Activated CD8-positive, alpha-beta T cell treated with anti-CD3 and anti-CD28 coated beads for 36 hours (primary cell): ENCODE measurements at places on chromosomes 11 and 22. TPM values are rescaled to one million over a fixed set of nuclear protein-coding genes. Genes with fewer than 3 reads are reported as not detected.
A peak's percentile ranks its signal among the peaks of the same experiment; 100 is the strongest.

DNA sequence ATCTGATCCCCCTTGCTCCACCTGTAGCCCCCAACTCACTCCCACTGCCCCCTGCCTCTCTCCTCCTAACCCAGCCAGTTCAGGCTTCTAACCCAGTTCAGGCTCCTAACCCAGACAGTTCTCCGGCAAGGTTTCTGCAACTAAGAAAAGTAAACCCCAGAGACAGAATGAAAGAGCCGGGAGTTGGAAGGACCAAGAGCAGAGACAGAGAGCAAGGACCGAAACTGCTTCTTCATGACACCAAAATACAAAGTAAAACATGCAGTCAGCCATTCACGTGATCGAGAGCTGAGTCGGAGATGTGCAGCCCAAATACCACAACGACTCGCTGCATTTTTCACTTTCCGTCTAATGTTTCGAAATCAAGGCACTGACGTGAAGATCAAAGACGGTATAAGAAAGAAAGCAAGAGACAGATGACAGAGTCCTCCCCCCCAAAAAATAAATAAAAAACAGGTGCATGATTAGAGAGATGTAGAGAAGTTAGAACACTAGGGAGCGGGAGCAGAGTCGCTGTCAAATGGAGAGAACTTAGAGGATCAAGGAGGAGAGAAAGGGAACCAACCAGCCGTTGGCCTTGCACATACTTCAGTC lies 884 bp downstream of the IL10RA start:
- peak; percentile 89 for DNase-seq

The FAT3 gene
- total RNA-seq: not detected

DNA sequence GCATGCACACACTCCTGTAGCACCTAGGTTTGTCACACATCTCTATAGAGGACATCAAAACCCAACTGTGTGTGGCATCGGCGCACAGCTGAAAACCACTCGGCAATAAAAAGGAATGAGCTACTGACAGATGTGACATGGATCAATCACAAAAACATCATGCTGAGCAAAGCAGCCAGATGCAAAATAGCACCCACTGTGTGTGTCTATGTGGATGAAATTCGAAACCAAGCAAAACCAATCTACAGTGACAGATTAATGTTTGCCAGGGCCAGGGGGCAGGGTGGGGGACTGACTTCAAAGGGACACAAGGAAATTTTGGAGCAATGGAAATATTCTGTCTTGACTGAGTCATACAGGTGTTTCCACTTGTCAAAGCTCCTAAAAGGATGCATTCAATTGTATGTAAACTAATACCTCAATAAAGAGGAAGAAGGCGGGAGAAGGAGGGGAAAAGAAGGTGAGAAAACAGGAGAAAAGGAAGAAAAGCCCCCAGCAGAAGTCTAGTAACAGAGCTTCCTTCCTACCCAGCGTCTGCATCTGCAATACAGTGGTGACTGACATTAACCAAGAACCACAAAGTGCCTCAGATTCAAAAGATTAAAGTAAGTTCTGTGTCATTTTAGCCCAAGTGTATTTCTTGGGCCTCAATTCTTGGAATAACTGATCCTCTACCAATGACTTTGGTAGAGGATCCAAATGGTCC lies 49.8 kb downstream of the PACSIN2 start:
- DNase-seq: peak; percentile 72

The C11orf87 gene
- not detected for total RNA-seq

DNA sequence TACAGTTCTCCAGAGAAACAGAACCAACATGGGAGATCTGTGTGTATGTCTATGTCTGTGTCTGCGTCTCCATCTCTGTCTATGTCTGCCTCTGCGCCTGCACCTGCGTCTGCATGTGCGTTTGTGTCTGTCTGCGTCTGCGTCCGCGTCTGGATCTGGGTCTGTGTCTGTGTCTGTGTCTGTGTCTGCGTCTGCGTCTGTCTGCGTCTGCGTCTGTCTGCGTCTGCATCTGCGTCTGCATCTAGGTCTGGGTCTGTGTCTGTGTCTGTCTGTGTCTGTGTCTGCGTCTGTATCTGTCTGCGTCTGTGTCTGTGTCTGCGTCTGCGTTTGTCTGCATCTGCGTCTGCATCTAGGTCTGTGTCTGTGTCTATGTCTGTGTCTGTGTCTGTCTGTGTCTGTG lies 88.4 kb upstream of the SLC22A12 start:
- no peak for DNase-seq

DNA sequence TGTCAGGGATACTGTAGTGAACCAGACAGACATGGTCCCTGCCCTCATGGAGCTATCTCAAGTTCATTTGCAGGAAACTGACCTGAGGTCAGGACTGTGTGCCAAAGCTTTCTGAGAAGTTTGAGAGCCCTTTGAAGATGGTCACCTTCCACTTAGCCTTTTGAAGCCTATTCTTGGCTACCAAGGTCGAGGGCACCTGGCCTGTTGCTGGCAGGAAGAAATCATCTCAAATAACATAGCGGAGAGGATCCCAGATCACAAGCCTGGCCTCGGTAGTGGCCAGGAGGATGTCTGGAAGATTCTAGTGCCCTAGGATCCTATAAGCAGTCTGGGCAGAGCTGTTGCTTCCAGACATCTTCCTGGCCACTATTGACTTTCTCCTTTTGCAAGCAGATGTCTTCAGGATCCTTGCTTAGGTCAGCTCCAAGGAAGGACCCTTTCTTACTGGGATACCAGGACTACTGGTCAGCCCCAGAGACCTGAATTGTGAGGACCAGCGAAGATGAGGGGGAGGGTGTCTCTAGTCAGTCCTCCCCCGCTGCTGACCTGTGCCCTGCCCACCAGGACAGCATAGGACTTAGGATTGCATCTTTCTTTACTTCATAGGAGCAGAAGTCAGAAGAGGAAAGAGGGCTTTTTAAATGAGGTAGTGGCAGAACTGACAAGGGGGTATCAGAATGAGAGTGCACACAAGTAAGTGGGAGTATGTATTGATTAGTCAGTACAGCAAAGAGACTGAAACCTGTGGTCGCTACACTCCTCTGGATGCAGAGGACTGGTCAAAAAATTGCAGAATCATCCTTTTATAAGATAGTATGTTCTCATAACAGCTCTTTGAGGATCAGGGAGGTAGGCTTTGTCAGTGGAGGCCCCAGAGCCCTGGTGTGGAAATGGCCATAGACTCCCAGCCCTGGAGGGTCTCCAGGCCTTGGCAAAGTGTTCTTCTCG lies 94.8 kb downstream of the TEAD1 start:
- DNase-seq: peak; percentile 4

GRCh38 chr11:8314916-8315315 lies 51.2 kb upstream of the LMO1 start:
- DNase-seq: no peak

The CECR2 gene
- total RNA-seq: 0.16 TPM

The SEPTIN3 gene
- 0.20 TPM for total RNA-seq

The GSTT2 gene
- not detected for total RNA-seq

The LRRC10B gene
- not detected for total RNA-seq

GRCh38 chr11:86035164-86035563 lies 33.7 kb downstream of the PICALM start:
- DNase-seq: no peak

GRCh38 chr11:9066433-9066925 lies 24.9 kb downstream of the SCUBE2 start:
- DNase-seq: no peak

DNA sequence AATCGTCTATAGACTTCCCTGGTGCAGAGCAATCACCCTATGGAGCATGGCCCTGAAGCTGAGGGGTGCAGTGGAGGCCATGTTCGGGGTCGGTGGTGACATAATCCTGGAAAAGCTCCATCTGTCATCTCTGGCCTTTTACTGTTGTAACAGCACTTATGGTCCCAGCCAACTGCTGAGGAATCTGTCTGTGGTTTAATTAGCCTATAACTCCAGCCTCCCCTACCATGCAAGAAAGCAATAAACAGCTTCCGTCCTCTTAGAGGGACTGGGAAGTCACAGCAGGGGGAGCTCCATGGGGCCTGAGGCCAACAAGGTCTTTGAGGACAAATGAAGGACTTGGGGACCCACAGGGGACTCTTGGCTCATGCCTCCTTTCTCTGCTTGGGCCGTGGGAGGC lies 159.1 kb upstream of the NECTIN1 start:
- no peak for DNase-seq

DNA sequence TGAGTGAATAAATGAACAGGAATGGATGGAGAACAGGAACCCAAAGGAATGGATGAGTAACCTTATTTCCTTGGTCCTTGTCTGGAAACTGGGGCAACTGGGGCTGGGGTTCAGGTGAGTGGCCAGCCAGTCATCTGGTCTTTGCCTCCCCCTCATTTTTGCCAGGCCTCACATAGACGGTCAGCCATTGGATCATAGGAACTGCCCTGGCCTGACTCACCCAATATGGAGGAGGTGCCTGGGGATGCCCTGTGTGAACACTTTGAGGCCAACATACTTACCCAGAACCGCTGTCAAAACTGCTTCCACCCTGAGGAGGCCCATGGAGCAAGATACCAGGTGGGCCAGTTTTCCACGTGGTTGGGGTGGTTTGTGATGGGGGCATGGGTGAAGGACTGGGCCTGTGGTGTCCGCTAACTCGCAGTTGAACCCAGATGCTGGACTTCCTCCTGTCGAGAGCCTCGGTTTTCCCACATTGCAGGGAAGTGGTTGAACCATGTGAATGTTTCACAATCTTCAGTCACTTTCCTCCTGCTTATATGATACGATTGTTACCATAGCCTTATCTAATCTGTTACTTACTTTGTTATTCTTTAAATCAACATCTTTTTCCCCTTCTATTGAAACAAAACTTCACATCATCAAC lies 4.4 kb downstream of the TRIOBP start:
- no peak for DNase-seq

The CDKN1C gene
- 1.6 TPM for total RNA-seq

The DCHS1 gene
- total RNA-seq: 1.6 TPM

DNA sequence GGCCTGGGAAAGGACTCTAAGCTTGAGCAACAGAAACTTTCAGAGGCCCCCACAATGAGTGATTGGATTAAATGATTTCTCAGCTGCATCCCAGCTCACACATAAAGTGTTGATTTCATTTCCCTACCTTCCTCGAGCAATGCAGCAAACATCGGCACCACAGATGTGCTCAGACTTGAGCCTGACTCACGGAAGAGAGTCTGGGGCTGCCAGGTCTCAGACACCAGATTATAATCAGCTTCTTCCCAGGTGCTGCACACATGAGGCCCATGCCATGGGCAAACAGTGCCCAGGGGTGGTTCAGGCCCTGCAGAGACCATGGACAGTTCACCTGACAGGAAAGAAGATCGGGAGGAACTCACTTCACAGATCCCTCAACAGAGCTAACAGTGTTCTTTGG lies 226.6 kb upstream of the TENM4 start:
- DNase-seq: no peak

The LRRC56 gene
- 0.67 TPM for total RNA-seq

GRCh38 chr22:41996826-41997225 lies 1.8 kb upstream of the WBP2NL start:
- no peak for DNase-seq

The AMPD3 gene
- total RNA-seq: 31.1 TPM

The GPR83 gene
- total RNA-seq: 0.11 TPM

The OR5P2 gene
- total RNA-seq: not detected

- DNase-seq: no peak
Measured at GRCh38 chr11:43925932-43926505, 16.4 kb upstream of the C11orf96 start.

The PGA5 gene
- not detected for total RNA-seq

The CNGA4 gene
- not detected for total RNA-seq

GRCh38 chr11:2825261-2825888 lies 60.2 kb downstream of the CDKN1C start:
- DNase-seq: no peak

The ISX gene
- not detected for total RNA-seq
